ENCODE measurements at places on chromosomes 12 and 14.

DNA sequence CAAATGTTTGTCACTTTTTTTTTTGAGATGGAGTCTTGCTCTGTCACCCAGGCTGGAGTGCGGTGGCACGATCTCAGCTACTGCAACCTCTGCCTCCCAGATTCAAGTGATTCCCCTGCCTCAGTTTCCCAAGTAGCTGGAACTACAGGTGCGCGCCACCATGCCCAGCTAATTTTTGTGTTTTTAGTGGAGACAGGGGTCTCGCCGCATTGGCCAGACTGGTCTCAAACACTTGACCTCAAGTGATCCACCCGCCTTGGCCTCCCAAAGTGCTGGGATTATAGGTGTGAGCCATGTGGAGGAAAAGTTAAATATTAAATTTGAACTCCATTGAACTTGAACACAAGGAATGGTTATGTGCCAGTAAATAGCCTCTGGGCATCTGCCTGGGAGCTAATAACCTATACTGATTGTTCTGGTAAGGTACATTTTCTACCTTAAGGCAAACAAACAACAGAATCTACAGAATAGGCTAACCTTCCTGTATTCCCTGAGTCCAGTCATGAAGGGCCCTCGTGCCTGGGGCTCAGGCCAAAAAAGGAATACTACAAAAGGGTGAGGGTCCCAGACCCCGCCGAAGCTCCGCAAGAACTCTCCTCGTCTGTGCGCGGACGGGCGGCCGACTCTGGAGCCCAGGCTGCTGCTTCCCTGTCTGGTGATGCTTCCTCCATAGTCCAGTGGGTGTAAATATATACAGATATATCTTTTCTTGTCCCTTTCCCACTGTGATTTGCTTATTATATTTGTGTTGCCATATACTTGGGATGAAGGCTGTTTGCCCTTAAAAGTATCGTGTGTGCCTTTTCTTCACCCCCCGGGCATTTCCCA, 74.0 kb upstream of the EIF5 start:
- no peak for DNase-seq

GRCh38 chr14:30848449-30849240, 25.7 kb upstream of the COCH start:
- DNase-seq = no peak

GRCh38 chr12:131458931-131459772, 251.7 kb upstream of the SFSWAP start:
- DNase-seq = no peak

- DNase-seq = no peak
Measured at GRCh38 chr12:61915420-61915819, 344.8 kb upstream of the USP15 start.

DNA sequence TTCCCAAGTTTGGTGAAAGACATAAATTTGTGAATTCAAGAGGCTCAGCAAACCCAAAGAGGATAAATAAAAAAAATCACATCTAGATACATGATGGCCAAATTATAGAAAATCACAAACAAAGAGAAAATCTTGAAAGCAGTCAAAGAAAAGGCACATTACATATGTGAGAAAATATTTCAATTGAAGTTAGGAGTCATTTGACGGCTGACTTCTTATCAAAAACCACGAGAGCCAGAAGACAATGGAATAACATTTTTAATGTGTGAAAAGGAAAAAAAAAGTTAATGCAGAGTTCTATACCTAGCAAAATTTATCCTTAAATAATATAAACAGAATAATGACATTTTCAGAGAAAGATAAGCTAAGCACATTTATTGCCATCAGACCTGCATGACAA, 307.0 kb downstream of the C12orf75 start:
- no peak for DNase-seq

- DNase-seq = no peak
Measured at GRCh38 chr12:62543741-62544140, 77.1 kb downstream of the MON2 start.

All from NCI-H226 (cell line).